DMS53 (cell line): ENCODE measurements at places on chromosomes 5 and 9.
A peak's percentile ranks its signal among the peaks of the same experiment; 100 is the strongest.

DNA sequence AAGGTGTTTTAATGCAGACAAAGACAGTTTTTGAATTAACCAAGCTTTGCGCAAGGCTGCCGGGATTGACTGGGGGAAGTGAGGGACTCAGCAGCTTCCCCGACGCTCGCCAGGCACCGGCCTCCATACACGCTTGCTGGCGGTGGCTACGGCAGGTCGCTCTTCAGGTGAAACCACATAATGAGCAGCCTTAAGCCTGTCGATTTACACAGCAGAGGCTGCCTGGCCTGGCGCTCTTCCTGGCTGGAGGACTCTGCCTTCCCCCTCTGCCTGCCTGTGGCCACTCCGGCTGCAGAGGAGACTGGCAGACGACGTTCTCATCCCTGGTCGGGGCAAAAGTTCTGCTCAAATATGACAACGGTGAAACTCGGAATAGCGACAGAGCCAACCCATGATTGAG, 9.0 kb upstream of the NOTCH1 start:
- peak; percentile 32 for DNase-seq

GRCh38 chr9:132243156-132244074, 81.6 kb downstream of the NTNG2 start:
- no peak for DNase-seq

GRCh38 chr5:53970475-53970874, 339.9 kb downstream of the ARL15 start:
- no peak for DNase-seq

DNA sequence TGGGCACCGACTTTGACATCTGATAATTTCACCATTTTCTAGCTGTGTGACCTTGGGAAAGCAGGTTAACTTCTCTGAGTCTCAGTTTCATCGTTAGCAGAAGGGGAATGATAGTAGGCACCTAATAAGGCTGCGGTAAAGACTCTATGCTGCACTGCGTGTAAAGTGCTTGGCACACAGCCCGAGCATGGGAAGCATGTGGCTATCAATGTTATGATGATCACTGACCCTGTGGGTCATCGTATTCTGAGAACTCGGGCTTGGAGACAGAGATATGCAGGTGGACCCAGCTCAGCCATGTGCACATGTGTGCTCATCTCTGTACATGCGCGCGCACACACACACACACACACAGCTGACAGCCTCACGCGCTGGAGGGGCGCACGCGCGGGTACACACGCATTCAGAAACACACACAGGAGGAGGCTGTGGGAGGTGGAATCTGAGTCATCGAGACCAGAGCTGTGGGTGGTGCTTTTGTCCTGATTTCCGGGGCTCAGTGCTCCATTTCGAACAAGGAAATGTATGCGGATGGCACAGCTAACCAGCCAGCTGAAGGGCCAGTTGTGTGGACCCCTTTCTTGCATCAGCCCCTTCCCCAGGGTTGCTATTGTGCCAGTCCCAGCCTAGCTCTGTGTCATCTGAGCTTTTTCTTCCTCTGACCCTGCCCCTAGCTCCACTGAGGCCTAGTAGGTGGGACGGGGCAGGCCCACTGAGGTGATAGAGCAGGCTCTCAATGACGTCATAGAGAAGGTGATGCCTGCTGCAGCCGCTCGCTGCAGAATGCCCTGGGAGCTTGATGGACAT, 11.1 kb upstream of the ARAP3 start:
- DNase-seq = peak; percentile 96

DNA sequence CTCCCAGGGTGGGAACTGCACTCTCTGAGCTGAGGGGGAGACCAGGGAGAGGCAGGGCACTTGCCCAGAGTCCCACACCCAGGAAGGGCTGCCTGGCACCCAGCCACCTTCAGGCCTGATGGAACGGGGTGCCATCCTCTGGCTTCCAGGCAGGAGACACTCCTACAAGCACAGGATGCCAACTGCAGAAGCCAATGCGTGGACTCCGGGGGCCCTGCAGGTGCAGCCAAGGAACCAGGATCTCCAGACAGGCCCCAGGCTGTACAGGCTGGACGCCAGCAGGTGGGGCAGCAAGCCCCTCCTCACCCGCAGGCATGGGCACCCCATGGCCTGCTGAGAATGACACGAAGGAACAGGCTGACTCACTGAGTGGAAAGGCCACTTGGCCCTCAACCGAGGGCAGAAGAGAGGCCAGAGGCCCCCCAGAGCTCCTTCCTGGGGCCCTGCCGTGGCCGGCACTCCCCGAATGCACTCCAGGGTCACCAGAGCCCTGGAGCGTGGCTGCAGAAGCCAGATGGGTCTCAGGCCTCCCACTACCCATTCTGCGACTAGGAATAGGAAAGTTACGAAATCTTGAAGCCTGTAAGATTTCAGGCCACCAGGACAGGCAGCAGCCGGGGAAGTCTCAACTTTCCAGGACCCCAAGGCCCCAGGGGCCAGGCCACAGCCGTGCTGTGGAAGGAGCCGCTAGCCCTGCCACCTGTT, 15.7 kb downstream of the NACC2 start:
- no peak for DNase-seq
